ENCODE measurements at places on chromosomes 5 and 9.

DNA sequence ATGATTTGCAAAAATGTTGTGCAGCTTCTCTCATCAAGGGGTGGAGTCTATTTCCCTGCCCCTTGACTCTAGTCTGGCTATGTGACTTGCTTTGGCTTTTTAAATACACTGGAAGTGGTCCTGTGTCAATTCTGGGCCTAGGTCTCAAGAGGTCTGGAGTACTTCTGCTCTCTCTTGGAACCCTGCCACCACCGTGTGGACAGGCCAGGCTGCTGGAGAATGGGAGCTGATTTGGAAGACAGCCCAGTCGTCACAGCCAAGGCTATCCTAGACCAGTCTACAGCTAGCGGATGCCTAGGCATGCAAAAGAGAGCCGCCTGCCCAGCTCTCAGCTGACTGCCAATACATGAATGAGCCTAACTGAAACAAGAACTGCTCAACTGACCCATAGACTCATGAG lies 56.7 kb upstream of the CLINT1 start:
- DNase-seq, result no peak

DNA sequence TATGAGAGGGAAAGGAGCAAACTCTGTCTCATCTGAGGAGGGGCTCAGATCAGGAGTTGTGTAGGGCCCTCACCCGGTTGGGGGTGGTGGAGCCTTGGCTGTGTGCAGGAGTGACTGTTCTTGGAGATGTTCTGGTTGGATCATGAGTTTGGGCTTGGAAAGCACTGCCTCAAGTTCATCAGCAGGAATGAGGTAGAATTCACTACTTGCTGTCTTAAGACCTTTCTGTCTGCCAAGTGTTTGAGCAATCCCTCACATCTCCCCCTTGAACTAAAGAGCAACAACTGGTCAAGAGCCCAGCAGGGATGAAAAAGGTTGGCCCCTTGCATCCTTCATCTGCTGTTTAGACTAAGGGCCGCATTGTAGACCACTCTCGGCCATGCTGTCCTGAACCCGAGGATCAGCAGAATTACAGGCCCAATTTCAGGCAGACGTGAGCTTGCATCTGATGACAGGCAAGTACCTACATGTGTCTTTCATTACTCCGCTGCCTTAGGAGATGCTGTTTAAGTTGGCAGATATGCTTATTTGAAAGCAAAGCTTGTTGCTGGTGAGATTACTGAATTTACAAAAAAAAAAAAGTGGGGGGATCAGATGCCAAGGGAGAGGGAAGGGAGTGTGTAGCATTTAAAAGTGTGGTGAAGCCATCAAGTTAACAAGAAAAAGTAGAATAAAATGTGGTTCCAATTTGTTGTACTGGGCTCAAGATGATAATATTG lies 36.4 kb downstream of the PIK3R1 start:
- no peak for DNase-seq

- DNase-seq, result no peak
These were observed 55.9 kb downstream of the ARHGAP26 start for GRCh38 chr5:142826093-142826492.

DNA sequence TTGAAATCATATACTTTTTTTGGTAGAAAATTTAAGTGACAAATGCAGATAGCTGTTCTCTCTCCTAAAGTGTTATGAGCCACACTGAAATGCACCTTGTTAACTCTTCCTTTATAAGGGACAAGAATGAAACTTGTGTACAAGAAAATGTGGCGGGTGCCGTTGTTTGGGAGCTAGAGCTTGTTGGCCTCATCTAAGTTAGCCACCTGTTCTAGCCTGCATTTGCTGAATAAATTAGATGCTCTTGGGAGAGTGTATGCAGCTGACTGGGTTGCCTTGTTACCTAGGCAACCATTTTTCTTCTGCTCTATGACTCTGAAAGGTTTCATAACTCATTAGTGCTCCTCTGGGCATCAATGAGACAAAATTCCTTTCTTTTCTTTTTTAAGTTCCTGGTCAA lies 174.3 kb downstream of the TAF11L14 start:
- no peak for DNase-seq

- no peak for DNase-seq
These were observed 24.7 kb upstream of the TIFAB start for GRCh38 chr5:135476615-135477581.

GRCh38 chr9:125803526-125803925 lies 56.4 kb downstream of the PBX3 start:
- DNase-seq, result no peak

DNA sequence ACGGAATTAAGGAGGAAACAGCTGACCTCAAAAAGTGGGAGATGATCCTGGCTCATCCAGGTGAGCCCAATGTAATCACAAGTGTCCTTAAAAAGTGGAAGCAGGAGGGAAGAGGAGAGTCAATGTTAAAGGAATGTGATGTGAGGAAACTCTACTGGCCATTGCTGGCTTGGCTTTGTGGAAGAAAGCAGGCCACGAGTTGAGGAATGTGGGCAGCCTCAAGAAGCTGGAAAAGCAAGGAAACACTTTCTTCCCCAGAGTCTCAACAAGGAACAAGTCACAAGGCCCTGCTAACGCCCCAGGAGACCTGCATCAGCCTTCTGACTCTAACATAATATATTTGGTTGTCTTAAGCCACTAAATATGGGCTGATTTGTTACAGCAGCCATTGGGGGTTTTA lies 252.8 kb downstream of the PSAT1 start:
- DNase-seq, result no peak

- no peak for DNase-seq
These were observed 214.6 kb upstream of the C9orf72 start for GRCh38 chr9:27787891-27788290.

GRCh38 chr9:89606624-89607311 lies 2.0 kb downstream of the GADD45G start:
- DNase-seq, result no peak

DNA sequence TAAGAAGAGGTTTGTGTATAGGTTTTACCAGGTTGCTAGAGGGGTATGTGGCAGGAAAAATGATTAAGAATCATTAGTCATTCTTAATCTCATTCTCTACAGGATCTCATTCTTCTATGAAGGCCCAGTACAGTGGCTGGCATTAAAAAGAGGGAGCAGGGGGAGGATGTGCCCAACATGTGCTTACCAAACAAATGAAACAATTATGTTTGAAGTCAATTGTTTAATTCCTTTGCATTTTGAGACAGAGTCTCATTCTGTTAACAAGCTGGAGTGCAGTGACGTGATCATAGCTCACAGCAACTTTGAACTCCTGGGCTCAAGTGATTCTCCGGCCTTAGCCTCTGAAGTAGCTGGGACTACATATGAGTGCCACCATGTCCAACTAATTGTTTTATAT lies 23.0 kb downstream of the FNIP1 start:
- no peak for DNase-seq

DNA sequence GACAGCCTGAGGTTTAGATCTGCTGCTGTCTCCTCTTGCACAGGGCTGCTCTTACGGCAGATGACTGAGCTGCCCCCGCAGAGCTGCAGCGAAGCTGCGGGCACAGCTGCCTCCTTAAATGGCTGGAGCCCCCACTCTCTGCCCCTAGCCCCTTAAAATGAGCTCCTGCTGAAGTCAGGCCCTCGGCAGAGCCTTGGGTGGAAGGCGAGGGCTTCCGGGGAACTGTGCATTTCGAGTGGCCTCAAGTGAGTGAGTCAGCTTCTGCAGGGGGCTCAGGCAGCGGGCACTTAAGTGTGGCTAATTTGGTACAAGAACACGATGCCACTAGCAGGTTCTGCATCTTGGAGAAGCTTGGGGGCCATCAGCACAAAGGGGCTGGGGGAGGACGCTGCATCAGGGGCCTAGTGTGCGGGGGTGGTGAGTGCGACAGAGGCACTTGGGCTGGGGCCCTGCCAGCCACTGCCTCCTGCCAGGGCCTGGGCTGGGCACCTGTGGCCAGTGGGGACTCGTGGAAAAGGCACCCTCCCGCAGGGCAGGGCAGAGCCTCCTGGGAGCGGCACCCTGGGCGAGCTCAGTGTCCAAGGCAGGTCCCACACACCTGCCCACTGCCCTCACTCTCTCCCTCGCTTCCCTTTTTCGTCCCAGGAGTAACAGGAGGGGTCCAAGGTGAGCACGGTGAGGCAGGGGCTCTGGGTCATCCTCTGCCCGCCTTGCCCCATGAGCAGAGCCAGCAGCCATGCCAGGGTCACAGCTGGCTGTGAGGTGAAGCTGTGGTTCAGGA lies 28.8 kb upstream of the RNU6ATAC start:
- DNase-seq, result no peak

DNA sequence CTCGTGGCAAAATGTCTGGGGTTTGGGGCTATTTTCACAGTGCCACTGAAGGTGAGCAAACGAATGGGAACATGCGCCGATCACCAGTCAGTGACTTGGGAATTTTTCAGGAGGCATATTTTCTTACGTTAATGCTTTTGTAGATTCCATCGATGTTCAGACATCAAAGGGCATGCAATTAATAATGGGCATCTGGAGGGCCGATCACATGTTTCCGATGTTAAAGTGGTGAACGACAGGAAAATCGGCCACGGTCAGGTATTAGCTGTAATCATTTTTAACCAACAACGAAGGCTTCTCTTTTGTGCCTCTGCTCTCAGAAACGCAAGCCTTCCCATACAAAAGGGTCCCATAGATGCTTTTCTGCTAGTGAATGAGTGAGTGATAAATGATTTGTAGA lies 155.0 kb upstream of the PITX1 start:
- no peak for DNase-seq

DNA sequence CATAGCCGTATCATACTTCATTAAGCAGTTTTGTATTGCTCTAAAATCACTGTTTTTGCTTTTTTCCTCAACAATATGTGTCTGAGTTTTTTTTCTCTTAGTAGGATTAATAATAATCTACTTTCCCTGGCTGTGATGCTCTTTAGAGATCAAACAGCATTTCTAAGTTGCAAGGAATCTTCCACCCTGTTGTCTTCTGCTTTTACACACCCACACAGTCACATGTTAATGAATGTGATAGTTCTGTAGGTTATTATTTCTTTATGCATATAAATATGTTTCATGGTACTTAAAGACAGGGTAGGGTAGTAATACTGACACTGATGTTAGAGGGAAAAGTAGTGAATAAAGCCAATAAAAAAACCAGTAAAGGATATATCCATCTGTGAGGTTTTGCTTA lies 29.3 kb downstream of the SLC44A1 start:
- DNase-seq, result no peak

DNA sequence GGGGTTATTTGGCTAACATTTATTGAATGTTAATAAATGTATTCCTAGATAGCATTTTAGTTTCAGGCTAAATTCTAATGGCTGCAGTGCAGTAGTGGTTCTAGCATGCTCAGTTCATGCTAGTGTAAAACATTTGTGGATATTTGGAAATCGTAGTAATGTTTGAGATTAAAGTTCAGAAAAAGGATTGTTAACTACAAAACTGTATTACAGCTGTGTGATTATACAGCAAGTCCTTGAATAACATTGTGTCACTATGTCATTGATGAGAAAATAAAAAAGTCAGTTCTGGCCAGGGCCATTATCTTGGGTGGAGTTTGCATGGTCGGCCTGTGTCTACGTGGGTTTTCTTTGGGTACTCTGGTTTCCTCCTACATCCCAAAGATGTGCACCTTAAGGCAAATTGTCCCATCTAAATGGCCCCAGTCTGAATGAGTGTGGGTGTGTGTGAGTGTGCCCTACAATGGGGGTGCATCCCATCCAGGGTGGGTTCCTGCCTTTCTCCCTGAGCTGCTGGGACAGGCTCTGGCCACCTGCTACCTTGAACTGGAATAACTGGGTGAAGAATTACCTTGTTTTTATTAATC lies 8.8 kb downstream of the ZSWIM6 start:
- no peak for DNase-seq

GRCh38 chr5:133742431-133742988 lies 130.2 kb upstream of the FSTL4 start:
- peak; percentile 48 for DNase-seq

DNA sequence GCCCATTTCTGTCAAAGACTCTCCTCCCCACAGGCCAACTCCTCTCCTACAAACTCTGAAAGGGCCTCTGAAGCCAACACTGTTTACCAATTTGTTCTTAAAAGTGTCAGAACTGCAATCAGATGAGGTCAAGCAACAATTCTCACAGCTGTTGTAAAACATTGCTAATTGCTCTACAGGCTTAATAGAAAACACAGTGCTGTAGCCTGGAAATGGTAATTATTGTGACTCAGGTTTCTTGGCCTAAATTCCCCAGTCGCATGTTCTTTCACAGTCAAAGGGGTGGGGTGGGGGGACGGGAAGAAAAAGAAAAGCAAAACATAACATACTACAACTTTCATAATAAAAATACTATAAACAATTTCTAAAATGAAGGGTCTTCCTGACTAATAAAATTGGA lies 343.2 kb downstream of the DMAC1 start:
- DNase-seq, result no peak

- DNase-seq, result no peak
These were observed 67.9 kb upstream of the TTC23L start for GRCh38 chr5:34771076-34771475.

- no peak for DNase-seq
These were observed 214.5 kb downstream of the AUH start for GRCh38 chr9:91147079-91147708.

DNA sequence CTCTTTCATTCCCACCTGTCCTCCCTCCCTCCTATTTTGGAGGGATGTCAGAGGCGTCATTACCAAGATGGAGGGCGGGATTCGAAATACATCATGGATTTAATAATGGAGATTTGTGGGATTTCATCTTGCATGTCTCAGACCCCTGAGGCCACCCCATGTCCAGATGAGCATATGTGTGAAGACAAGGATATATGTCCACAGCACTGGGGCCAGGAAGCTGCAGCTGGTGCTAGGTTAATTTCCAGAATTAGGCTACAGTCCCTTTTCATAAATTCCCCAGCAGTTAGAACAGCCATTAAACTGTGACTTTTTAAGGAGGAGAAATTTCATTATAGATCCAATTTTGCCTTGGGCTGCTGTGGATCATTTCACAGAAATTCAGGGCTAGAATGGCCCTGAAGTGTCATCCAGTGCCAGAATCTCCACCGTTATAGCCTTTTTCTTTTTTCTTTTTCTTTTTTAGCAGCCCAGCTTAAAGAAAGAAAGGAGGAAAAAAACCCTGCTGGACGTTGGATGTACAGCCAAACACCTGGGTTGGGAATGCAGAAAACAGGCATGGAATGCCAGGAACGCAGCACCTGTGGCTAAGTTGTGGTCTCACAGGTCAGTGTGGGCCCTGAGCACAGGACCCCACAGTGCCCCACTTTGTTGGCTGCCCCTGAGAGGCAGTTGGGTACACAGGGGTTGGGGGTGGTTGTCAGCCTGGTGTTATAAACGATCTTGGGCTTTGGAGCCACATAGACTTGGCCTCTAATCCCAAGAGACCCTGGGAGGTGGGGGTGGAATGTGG lies 50.2 kb upstream of the CXCL14 start:
- no peak for DNase-seq

- no peak for DNase-seq
These were observed 180.6 kb downstream of the EPB41L4A start for GRCh38 chr5:112238473-112238872.

GRCh38 chr9:110996436-110997220 lies 41.6 kb downstream of the LPAR1 start:
- no peak for DNase-seq

- no peak for DNase-seq
These were observed 68.8 kb downstream of the ITGA1 start for GRCh38 chr5:52856564-52856963.

- no peak for DNase-seq
These were observed 6.8 kb downstream of the CA9 start for GRCh38 chr9:35680331-35681105.
